Nucleus accumbens (tissue), 56 donors: ENCODE measurements at places on chromosomes 16 and 17.

DNA sequence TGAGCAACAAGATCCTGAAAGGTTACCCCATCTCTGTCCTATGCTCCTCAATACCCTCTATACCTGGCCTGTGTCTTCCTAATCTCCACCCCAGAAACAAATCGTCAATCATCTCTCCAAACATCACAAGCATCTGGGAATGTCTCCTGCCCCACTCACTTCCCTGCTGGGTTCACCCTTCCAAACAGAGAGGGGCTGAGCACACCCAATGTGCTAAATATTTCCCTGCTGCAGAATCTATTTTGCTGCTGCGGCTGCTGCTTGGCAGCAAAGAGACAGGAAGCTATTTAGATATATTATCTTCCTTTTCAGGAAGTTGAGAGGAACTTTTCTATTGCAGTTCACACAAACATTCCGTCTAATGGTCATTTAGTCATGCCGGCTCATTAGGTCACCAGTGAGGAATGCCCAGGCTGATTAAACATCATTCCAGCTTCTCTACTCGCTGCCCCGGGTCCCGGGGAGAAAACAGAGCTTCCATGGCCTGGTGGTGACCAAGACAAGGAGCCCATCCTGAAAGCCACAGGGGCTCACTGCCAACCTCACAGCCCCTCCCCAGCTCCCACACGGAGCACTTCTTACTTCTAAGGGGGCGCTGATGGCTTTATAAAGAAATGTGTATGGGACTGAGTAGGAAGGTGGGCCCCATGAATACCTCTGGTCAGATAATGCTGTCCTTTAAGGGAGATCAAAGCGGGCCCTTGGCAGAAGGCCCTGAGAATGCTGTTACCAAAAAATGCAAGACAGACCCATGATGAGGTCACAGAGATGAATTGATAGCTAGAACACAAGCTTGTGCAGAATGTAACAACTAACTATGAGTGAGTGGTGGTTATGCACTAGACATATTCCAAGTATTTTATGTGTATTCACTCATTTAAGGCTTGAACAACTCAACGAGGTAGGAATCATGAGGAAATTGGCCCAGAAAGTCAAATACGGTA is 218.3 kb downstream of the SOX9 start:
- no peak for DNase-seq

GRCh38 chr17:49748791-49749190 is 15.1 kb downstream of the FAM117A start:
- no peak for DNase-seq

GRCh38 chr17:10499950-10500349 is 18.4 kb downstream of the MYH1 start:
- no peak for DNase-seq

DNA sequence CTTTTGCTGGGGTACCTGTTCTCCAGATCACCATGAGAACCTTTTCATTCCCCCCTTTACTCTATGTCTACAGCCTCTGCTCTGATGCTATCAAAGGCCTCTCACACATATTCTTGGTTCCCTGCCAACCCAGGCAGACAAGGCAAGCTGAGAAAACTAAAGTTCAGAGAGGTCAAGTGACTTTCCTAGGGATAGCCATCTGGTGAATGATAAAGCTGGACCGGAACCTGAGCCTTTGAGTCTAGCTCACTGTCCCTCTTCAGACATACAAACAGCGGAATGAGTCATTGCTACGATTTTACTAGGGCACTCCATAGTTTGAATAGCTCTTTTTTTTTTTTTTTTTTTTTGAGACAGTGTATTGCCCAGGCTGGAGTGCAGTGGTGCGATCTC is 73.3 kb downstream of the XYLT1 start:
- DNase-seq = no peak

DNA sequence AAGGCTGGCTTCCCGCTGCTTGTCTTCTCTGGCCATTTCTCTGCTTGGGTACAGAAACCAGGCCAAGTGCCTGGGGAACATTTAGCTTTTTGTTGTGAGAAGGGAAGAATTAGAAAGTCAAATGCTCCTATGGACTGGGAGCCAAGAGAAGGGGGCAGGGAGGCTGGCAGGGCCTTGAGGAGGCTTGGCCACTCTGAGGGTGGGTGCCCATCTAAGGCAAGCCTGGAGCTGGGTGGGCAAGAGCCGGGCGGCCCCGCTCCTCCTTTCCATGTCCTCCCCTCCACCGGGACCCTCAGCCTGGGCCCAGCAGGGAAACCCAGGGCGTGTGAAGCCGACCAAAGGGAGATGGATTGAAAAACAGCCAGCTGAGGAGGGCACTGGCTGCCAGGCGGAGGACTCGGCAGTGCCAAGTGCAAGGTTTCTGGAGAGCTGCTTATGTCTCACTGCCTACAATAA is 69.4 kb downstream of the NTN1 start:
- DNase-seq = no peak

- no peak for DNase-seq
Measured at GRCh38 chr16:79177018-79177417, 423.5 kb downstream of the MAF start.

DNA sequence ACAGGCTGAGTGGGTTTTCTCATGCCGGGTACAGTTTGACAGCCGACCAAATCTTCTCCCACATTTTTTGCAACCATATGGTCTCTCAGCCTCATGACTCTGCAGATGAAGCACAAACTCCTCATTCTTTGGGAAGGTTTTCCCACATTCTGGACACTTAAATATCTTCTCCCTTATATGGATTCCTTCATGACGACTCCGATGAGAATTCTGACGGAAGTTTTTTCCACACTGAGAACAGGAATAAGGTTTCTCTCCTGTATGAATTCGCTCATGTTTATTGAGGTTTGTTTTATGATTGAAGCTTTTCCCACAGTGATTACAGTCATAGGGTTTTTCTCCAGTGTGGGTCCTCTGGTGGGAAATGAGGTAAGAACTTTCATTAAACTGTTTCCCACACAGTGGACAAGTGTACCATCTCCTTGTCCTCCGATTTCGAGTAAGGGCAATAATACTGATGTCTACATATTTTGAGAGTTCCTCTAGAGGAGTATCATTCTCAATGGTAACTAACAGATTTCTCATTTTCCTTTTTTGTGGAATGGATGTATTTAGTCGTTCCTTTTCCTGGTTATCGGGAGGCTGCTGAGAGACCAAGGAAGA is 10.9 kb downstream of the ZNF200 start:
- no peak for DNase-seq

DNA sequence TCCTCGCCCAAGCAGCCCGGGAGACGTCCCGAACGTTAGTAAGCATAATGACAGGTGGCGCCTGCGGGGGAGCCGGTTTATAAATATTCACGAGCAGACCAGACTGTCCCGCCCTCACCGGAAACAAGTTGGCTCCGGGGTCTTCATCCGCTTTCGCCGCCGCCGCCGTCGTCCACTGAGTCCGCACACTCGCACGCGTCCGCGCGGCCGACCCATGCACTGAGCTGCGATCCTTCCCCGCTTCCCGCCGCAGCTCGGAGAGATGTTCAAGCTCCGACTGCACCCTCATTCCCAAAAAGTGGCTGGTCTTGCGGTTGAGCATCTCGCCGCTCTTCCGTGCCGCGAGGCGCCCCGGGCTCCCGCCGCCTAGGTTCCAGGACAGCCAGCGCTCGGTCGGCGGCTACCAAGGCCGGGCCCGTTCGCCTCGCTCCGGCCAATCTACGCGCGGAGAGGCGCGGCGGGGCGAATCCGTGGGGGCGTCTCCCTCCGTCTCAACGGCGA is 385 bp downstream of the CFAP119 start:
- no peak for DNase-seq

GRCh38 chr16:68064791-68065365 is 20.3 kb upstream of the NFATC3 start:
- DNase-seq = peak; percentile 27
